Left hindlimb (tissue), 1 donor: ENCODE measurements at places on chromosomes 11 and 22.
A peak's percentile ranks its signal among the peaks of the same experiment; 100 is the strongest.

DNA sequence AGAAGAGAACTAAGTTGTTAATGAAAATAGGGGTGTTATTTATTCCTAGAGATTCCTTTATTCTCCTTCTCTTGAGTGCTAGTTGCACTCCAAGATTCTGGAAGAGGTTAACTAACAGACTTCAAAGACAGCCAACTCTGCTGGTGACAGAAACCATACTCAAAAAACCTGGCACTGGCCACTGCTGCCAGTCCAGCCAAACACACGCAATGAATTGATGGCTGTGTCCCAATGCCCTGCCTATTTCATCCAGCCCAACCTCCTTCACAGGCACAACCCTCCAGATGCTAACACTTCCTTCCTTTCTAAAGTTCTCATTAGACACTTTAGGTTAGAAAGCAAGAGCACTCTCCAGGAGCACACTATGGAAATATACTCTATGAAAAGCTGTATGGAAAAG, 150.8 kb upstream of the C11orf58 start:
- DNase-seq, result peak; percentile 53

GRCh38 chr22:17201285-17201945, 17.8 kb downstream of the ADA2 start:
- no peak for DNase-seq

DNA sequence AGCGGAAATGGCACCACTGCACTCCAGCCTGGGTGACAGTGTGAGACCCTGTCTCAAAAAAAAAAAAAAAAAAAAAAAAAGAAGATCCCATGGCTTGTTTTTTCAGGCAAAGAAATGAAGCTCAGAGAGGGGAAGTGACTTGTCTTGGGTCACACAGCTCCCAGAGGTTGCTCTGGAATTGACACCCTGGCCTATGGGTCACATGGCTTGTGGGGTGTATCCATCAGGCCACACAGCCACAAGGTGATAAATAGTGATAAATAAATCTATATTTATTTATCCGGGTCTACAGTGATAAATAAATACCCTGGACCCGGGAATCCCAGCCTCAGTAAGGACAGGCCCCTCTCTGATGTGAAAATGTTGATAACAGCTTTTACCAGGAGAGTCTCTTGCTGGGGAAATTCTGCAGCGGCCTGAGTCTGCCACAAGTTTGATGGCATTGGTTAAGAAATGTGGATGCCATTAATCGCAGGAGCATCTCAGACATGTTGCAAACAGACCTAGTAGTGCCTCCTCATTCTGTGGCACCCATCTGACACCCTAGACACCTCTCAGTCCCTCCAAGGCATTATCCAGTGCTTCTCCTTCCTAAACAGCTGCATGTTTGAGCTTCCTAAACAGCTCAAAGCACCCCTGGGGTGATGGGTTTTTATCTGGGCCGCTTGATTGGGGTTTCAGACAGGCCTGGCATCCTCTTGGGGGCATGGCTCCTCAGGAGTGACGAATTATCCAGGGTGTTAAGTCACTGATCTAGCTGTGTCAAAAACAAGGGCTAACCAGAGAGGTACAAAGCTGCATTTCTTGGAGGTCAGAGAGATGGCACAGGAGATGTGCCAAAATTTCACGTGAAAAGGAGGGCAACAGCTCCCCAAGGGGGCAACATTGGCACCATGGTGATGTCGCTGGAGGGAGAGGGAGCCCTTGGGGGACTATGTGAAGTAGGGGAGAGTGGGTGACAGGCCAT, 1.9 kb upstream of the EMID1 start:
- DNase-seq, result no peak

DNA sequence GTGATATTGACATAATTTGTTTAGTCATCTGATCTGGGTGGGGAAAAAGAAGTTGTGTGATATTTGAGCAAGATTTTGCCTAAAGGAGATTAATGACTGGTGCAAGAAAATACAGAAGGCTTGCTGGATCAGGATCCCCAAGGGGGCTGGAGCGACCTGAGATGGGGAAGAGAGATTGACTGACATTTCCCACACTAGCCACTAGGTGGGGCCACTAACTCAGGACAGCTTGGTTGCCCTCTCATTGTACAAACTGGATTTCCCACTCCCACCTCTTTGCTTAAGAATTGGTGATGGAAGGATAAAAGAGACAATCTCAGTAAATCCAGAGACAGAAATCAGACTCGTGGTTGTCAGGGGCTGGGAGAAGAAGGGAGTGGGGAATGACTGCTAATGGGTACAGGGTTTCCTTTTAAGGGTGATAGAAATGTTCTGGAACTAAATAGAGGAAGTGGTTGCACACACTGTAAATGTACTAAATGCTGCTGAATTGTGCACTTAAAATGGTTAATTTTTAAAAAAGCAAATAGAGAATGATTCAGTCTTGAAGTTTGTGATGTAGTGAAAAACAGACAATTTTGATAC, 50.7 kb downstream of the CTTN start:
- no peak for DNase-seq

DNA sequence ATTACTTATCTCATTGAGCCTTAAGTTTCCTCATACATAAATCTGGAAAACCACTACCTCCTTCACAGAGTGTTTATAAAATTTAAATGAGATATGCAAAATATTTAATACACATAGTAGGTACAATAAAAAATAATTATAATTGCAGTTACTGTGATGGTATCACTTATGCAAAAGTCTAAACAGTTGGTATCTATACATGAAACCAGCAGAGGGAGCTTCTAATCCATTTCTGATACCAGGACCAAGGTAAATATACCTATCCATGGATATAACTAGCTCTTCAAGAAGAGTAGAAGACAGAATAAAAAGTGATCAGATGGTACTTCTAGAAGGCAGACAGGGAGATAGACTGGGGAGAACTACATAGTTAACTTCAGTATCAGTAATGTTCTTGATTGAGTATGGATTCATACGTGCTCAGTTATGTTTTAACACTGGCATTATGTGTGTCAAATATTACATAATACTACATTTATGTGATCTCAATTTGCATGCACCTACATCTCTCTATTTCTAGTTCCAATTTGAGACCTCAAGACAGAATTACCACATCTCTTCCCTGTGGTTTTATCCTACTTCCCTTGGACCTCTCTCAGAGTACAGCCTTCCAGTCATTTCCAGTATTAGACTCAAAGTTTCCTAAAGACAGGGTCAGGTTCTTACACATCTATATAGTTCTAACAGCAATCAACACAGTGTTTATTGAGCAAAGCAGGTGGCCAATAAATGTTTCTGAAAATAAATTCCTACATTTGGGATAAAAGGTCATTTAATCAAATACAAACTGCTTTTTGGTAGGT, 13.7 kb upstream of the TSG101 start:
- DNase-seq, result no peak

DNA sequence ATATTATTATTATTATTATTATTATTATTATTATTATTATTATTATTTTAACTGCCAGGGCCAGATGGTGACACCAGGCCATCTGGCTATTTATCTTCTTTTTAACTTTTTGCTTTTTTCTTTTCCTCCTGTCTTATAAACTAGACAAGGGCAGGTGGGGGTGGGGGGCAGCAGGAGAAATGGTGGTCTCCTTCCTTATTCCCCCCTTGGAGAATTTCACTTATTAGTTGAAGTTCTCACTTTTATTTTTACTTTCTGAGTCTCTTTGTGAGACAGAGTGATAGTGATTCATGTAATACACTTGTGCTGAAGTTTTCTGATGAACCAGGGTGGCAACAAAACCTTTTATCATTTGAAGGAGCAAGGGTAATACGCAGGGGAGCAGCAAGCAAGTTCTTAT, 96.3 kb upstream of the ALKBH3 start:
- DNase-seq, result no peak

DNA sequence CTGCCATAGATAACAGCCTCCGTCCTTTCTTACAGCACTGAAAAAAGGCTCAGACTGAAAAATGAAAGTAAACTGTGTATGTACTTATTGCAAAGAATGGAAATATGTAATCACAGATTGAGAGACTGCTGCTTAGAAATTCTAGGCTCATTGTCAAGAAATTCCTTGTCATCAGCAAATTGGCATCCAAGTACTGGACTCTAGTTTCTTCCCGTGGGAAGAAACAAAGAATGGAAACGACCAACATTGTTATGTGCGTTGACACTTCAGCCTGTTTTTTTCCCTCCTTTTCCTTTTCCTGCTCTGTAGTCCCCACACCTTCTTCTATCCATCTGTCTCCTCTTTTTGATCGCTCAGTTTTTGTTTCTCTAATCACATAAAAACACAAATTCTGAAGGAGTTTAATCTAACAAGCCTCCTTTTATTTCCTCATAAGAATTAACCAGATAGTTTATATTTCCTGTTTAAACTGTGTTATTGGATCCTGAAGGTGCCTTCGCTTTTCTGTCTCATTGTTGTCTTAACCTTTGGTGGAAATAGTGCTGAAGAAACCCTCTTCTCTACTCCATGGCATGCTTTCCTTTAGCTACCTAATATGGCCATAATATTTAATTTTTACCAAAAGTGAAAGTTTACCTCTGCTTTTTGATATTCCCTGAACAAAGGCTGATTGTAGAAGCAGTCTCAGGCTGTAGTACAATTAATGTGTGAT, 20.0 kb upstream of the CASP12 start:
- DNase-seq, result no peak

DNA sequence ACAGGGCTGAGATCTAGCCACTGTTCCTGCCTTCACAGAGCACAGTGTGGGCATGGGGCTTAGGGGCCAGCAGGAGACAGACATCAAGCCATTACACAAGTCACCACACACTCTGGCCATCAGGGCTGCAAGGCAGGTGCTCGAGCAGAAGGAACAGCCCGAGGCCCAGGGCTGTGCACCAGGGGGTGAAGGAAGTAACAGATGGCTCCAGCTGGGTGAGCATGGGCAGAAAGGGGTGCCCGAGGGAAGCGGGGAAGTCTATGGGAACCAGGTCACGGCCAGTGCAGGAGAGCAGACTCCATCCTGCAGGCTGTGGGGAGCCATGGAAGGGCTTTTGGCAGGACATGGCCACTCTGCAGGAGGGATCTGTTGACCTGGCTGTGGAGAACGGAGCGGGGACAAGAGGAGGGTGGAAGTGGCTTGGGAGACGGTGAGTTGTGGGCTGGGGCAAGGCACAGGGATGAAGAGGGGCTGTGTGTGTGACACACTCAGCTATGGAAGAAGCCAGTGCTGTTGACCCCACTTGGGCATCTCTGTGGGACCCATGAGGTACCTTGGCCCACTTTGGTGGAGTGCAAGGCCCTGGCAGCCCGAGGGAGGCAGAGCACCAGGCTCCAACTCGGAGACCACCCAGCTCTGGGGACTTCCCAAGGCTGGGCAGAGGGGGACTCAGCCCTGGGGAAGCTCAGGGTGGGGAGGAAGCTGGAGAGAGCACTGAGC, 3.6 kb downstream of the C11orf68 start:
- no peak for DNase-seq
